ENCODE measurements at places on chromosomes 4 and X. TPM values are rescaled to one million over a fixed set of nuclear protein-coding genes. Genes with fewer than 3 reads are reported as not detected.

DNA sequence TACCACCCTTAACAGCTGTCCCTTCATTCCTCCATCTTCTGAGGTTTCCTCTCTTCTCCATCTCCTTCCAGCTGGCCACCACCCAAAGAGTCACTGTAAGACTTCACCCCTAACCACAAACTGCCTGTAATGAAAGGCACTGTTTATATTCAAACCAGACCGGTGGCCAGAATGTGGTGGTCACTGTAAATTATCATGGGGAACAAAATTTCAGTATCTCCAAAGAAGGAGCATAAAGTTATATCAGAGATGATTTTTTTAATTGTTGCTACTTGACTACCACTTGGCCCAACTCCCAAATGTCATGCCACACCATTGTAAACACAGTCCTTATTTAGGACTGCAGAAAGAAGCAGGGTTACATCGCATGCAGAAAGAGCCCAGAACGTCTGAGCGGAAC is 44.8 kb downstream of the SMARCA1 start:
- peaks cover 7% of the 10 kb centered on the region for H3K36me3 ChIP-seq
- no peaks in the 10 kb centered on the region for H3K27me3 ChIP-seq
- H3K27ac ChIP-seq = no peak overlapping the region
- no peak for DNase-seq
- no peak overlapping the region for H3K4me3 ChIP-seq

SMIM14 gene
- total RNA-seq = 61.2 TPM

TRIM60 gene
- not detected for total RNA-seq

- no peaks in the 10 kb centered on the region for H3K4me1 ChIP-seq
- no peaks in the 10 kb centered on the region for H3K36me3 ChIP-seq
- H3K27me3 ChIP-seq = no peaks in the 10 kb centered on the region
- no peak overlapping the region for H3K27ac ChIP-seq
- H3K4me3 ChIP-seq = no peak overlapping the region
Observed at GRCh38 chrX:13899607-13900006, 82.7 kb upstream of the GPM6B start.

CYSLTR1 gene
- 10.5 TPM for total RNA-seq

DNA sequence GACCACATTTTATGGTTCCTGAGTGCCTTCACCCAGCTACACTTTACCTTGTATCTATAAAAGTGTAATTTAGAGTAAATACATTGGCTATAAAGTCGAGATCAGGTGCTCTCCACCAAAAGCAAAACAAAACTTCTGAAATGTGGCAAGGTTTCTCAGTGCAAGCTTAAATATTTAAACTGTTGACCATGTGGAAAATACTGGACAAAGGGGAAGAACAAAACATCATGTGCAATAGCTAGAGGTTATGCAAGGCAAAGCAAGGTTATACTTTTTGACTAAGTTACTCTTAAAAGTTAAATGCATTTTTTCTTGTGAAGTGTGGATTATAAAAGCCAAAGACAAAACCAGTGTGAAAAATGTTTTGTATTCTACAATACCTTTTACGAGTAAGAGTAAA is 55.9 kb downstream of the UGT2A2 start:
- H3K27ac ChIP-seq = no peak overlapping the region
- no peaks in the 10 kb centered on the region for H3K27me3 ChIP-seq
- no peaks in the 10 kb centered on the region for H3K4me1 ChIP-seq
- no peak overlapping the region for H3K4me3 ChIP-seq
- DNase-seq = no peak
- no peaks in the 10 kb centered on the region for H3K36me3 ChIP-seq

ZIC3 gene
- not detected for total RNA-seq

- H3K4me3 ChIP-seq = no peak overlapping the region
- H3K36me3 ChIP-seq = no peaks in the 10 kb centered on the region
- no peak for DNase-seq
Observed at GRCh38 chrX:2888309-2888708, 40.8 kb downstream of the ARSD start.

DNA sequence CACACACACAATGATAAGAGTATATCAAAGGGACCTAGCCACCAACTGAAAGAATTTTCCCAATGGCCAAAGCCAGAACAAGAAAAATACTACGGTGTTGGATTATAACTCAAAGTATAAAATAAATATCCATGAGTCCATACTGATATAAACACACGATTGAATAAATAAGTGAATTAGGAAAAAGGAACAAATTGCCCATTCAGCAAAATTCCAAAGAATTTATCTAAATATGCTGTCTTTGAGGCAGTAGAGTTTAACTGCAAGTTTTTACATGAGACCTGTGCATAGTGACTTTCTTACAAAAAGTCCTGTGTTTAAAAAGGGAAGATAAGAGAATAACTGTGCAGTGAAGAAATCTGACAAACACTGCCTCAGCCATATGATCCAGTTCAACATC is 278.8 kb upstream of the PPARGC1A start:
- H3K4me1 ChIP-seq = no peaks in the 10 kb centered on the region
- no peaks in the 10 kb centered on the region for H3K36me3 ChIP-seq
- no peak for DNase-seq
- no peaks in the 10 kb centered on the region for H3K27me3 ChIP-seq
- H3K4me3 ChIP-seq = no peak overlapping the region

GRCh38 chrX:134679644-134680043 is 21.4 kb upstream of the PLAC1 start:
- no peak overlapping the region for H3K4me3 ChIP-seq
- no peaks in the 10 kb centered on the region for H3K27me3 ChIP-seq
- no peak for DNase-seq
- H3K4me1 ChIP-seq = no peaks in the 10 kb centered on the region
- no peak overlapping the region for H3K27ac ChIP-seq

GRCh38 chr4:7675136-7675535 is 240.4 kb upstream of the PSAPL1 start:
- no peaks in the 10 kb centered on the region for H3K27me3 ChIP-seq
- H3K4me1 ChIP-seq = no peaks in the 10 kb centered on the region
- no peak overlapping the region for H3K4me3 ChIP-seq
- H3K27ac ChIP-seq = no peak overlapping the region
- peak; percentile 24 for DNase-seq

DNA sequence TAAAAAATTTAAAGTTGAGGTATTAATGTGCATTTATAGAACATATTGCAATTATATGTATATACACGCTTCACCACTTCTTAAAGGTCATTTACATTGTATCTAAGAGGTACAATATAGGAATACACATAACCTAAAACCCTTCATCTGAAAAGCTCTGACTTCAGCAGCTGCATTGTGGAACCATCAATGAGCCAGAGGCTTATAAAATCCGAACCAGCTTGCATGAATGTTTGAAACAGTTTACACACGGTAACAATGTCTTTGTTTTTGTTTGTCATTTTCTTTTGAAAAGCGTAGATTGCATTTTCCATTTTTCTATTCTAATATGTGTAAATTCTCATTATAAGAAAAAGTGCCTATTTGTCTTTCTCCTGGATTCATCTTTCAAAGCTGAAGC is 221.6 kb downstream of the DCLK2 start:
- DNase-seq = no peak
- H3K36me3 ChIP-seq = no peaks in the 10 kb centered on the region
- H3K27ac ChIP-seq = no peak overlapping the region
- H3K4me3 ChIP-seq = no peak overlapping the region
- no peaks in the 10 kb centered on the region for H3K27me3 ChIP-seq

ARX gene
- total RNA-seq = 0.53 TPM

- H3K27ac ChIP-seq = no peak overlapping the region
- DNase-seq = no peak
- no peaks in the 10 kb centered on the region for H3K27me3 ChIP-seq
- no peaks in the 10 kb centered on the region for H3K36me3 ChIP-seq
Observed at GRCh38 chrX:112642349-112642748, 37.4 kb downstream of the LHFPL1 start.

GRCh38 chr4:7868436-7868775 is 71.3 kb downstream of the AFAP1 start:
- no peak overlapping the region for H3K4me3 ChIP-seq
- no peak overlapping the region for H3K27ac ChIP-seq
- no peak for DNase-seq
- H3K27me3 ChIP-seq = no peaks in the 10 kb centered on the region
- peaks cover 18% of the 10 kb centered on the region for H3K36me3 ChIP-seq
- H3K4me1 ChIP-seq = peaks cover 11% of the 10 kb centered on the region

DNA sequence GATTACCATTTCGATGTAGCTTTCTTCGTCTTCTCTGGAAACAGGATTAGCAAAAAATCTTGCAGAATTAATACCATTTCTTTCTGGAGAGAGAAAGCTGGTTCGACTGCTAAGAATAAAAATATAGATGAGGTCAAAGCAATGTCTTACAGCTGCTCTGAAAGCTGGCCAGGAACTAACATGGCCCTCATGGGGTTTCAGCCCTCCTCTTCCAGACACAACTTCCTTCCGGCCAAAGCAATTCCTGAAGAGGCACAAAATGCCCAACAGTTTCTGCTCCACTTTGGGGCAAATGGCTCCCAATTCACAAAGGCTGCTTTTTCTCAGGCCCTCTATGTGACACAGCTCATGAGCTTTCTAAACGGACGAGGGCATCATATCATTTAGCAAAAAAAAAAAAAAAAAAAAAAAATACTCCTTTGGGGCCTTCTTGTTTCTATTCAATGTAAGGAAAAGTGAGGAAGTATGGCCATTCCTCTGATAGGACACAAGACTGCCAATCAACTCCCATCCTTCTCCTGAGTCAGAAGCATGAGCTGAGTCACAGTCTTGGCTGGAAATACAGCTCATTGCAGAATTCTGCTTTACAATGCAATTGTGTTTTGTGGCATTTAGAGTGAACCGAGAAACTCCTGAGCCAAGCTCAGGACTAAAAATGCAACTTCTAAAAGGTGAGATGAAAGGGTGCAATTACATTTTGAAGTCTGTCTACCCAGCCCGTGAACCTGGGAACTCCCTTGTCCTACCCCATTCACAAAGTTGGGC is 42.7 kb upstream of the CTAG2 start:
- no peak for DNase-seq
- no peaks in the 10 kb centered on the region for H3K27me3 ChIP-seq
- H3K36me3 ChIP-seq = peaks cover 37% of the 10 kb centered on the region
- no peak overlapping the region for H3K4me3 ChIP-seq

GRCh38 chr4:150133605-150134004 is 55.4 kb downstream of the DCLK2 start:
- H3K4me3 ChIP-seq = no peak overlapping the region
- no peak for DNase-seq
- H3K36me3 ChIP-seq = no peaks in the 10 kb centered on the region
- H3K27ac ChIP-seq = no peak overlapping the region
- no peaks in the 10 kb centered on the region for H3K27me3 ChIP-seq

- H3K36me3 ChIP-seq = no peaks in the 10 kb centered on the region
- no peaks in the 10 kb centered on the region for H3K27me3 ChIP-seq
- peak overlapping the region; percentile 59 for H3K4me3 ChIP-seq
- peak overlapping the region; percentile 83 for H3K27ac ChIP-seq
- no peaks in the 10 kb centered on the region for H3K4me1 ChIP-seq
- peak; percentile 61 for DNase-seq
Observed at GRCh38 chrX:74535408-74536151, 78.8 kb downstream of the RLIM start.

USP26 gene
- total RNA-seq = not detected

- no peak overlapping the region for H3K4me3 ChIP-seq
- no peak for DNase-seq
- no peak overlapping the region for H3K27ac ChIP-seq
Observed at GRCh38 chr4:108240366-108240765, 71.6 kb upstream of the LEF1 start.

NWD2 gene
- total RNA-seq = not detected

DNA sequence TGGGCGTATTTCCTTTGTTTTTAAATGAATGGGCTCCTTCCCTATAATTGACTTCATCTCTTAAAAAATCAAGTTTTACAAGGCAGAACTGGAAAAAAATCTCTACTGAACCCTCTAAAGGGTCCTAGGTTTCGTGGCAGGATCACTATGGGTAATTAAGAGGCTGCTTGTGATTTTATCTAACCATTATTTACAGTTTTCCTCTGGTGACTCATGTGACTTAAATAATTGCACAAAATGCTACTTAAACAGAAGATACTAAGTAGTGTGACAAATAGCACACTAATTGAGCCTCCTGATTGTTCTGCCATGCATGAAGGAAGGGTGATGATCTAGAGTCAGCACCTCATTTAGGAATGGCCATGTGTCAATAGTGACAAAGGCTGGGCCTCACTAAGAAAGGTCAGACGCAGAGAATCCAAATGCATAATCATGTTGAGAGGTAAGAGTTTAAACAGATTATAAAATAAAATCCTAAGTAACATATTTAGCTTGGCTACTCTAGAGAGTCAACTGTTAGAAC is 35.5 kb downstream of the OFD1 start:
- no peaks in the 10 kb centered on the region for H3K27me3 ChIP-seq
- no peak for DNase-seq
- peaks cover 45% of the 10 kb centered on the region for H3K36me3 ChIP-seq

- no peak overlapping the region for H3K4me3 ChIP-seq
- no peaks in the 10 kb centered on the region for H3K27me3 ChIP-seq
- no peaks in the 10 kb centered on the region for H3K36me3 ChIP-seq
- no peaks in the 10 kb centered on the region for H3K4me1 ChIP-seq
- H3K27ac ChIP-seq = no peak overlapping the region
Observed at GRCh38 chr4:26248647-26249046, 72.2 kb upstream of the RBPJ start.

- no peak for DNase-seq
- H3K4me3 ChIP-seq = no peak overlapping the region
- H3K27ac ChIP-seq = no peak overlapping the region
- no peaks in the 10 kb centered on the region for H3K27me3 ChIP-seq
- no peaks in the 10 kb centered on the region for H3K4me1 ChIP-seq
Observed at GRCh38 chr4:167544391-167544790, 310.1 kb upstream of the SPOCK3 start.

BEX1 gene
- total RNA-seq = 1.2 TPM

ARSD gene
- total RNA-seq = 30.7 TPM

- no peaks in the 10 kb centered on the region for H3K4me1 ChIP-seq
- no peak overlapping the region for H3K27ac ChIP-seq
- no peak for DNase-seq
- H3K4me3 ChIP-seq = no peak overlapping the region
- no peaks in the 10 kb centered on the region for H3K27me3 ChIP-seq
Observed at GRCh38 chr4:27742816-27743215, 882.2 kb downstream of the STIM2 start.

HERC5 gene
- total RNA-seq = 27.6 TPM

GRCh38 chr4:140374130-140374477 is 658 bp downstream of the SCOC start:
- H3K27me3 ChIP-seq = no peaks in the 10 kb centered on the region
- peaks cover 31% of the 10 kb centered on the region for H3K4me1 ChIP-seq
- peak overlapping the region; percentile 85 for H3K27ac ChIP-seq
- DNase-seq = no peak
- H3K4me3 ChIP-seq = peak overlapping the region; percentile 91

DNA sequence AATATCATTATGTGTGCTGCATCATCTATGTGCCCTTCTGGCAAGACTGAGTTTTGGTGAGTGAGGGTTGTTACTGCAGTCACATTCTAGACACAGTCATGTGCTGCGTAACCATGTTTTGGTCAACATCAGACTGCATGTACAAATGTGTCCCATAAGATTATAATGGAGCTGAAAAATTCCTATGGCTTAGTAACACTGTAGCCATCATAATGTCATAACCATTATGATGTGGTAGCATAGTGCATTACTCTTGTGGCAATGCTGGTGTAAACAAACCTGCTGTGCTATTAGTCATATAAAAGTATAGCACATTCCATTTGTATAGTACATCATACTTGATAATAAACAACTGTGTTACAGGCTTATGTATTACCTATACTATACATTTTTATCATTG is 198.1 kb upstream of the NUDT6 start:
- H3K27me3 ChIP-seq = no peaks in the 10 kb centered on the region
- no peak for DNase-seq
- no peak overlapping the region for H3K27ac ChIP-seq
- H3K4me3 ChIP-seq = no peak overlapping the region
- no peaks in the 10 kb centered on the region for H3K36me3 ChIP-seq
